ENCODE measurements at places on chromosomes 3 and 15.

DNA sequence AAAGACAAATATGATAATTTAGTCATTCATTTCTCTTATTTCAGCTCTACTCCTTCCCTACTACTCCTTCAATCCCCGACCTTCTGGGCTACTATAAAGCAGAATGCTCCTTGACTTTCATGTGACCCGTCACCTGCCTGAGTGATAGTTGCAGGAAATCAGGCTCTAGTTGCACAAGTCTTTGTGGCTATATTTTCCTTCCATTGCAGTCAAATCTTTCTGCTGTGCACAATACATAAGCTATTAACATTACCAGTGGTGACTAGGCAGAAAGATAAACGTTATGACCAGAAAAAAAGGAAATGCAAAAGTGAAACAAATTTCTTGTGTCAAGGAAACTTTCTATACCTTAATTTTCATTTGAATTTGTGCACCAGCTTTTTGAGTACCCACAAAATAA is 2.3 kb downstream of the SUCNR1 start:
- DNase-seq = peak; percentile 43

GRCh38 chr3:180265551-180265950 is 228.8 kb upstream of the PEX5L start:
- DNase-seq = no peak

DNA sequence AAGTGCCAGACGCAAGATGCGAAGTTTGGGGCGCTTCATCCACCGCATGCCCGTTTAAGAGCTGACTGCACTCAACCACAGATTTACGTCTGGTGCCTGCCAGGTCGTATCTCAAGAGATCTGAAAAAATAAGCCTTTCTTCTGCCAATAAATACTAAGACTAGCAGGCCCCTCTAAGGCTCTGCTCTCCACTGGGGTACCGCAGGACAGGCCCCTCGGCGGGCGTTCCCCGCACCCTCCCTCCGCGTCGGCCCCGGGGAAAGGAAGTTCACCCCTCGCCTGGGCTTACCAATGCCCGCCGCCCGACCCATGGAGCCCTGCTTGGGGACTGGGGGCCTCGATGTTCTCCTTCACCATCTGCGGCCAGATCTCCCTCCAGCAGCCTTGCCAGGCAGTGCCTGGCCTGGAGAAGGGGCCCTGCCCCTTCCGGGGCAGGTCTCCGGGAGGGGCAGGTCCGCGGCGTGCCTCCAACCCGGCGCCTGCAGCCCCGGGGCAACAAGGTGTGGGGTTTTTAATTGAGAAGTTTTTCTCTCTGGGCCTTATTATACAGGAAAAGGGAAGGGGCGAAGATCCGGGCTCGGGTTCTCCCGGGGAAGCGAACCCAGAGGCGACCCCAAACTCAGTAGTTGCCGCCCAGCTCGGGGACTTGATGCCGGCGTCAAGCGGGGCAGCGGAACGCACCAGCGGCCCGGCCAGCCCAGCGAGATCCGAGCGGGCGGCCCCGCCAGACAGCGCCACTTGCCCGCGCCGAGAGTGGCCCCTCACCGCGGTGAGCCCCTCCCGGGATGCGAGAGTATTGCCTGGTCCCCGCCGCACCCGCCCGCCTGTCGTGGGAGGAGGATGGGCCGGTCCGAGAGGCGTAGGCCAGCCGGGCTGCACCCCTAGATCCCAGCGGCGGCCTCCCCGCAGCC is 735 bp downstream of the GOLGA8B start:
- DNase-seq = no peak

- DNase-seq = no peak
These were observed 1.1 kb downstream of the SNRK start for GRCh38 chr3:43287500-43287873.

DNA sequence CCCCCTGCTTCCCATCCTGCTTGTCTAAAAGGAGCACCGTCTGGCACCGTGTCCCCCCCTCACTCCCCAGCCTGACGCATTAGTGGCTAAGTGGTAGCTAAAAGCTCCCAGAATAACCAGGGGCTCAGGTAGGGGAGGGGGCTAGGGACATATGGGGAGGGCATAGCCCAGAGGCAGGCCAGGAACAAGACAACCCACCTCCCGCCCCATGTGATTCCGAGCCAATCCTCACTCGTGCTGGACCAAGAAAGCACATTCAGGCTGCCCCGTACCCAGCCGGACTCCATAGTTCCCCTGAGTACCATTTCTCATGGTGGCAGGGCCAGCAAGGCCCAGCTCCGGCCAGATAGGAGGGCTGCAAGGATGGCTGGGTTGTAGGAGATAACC is 11.5 kb downstream of the SEMA7A start:
- DNase-seq = no peak

DNA sequence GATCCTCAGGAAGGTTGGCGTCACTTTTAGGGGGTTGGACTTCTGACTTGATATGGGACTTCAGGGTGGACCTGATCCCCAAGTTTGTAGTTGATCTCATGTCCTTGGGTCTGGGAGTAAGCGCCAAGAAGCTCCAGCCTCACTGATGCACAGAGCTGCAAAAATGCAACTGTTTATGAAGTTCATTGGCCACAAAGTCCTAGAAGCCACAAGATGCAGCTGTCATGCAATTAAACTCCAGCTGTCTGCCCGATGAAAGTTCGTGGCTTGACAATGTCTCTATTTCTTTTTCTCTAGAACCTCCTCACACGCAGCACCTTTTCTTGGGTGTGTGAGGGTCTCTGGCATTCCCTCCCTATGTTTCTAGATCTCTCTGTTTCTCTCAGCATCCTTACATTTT is 9.2 kb upstream of the ACAN start:
- DNase-seq = no peak

Data from NCI-H526 treated with DMSO at 0.1 percent for 48 hours (cell line).